ENCODE measurements at places on chromosomes 5 and 9. TPM values are rescaled to one million over a fixed set of nuclear protein-coding genes. Genes with fewer than 3 reads are reported as not detected.
A peak's percentile ranks its signal among the peaks of the same experiment; 100 is the strongest.

DNA sequence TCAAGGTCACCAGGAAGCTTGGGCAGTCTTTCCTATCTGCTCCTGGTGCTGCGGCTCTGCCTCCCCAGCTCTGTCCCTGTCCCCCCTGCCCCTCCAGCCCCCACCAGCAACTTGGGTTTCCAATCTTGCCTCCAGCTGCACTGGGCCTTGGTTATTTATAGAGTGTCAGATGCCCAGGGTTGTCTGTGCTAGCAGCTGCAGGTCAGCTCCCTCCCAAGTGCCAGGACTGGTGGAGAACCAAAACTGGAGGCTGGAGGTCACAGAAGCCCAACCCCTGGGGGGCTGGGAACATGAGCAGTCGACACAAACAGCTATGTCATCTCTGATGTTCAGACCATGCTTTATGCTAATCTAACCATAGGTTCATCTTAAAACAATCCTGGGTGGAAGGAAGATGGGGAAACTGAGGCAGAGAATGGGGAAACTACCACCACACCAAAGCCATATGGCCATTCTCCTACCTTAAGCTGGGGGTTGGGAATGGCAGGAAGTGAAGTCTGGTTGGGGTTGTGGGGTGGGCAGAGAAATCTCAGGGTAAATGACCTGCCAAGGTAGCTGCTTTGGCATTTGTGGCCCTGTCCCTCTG is 1.7 kb downstream of the TPM2 start:
- DNase-seq: no peak

CENPH gene
- 32.4 TPM for total RNA-seq

GRCh38 chr5:169757016-169757415 is 119.9 kb downstream of the DOCK2 start:
- DNase-seq: no peak

DMGDH gene
- 1.8 TPM for total RNA-seq

IFNB1 gene
- not detected for total RNA-seq

GRCh38 chr9:130172858-130173665 is 858 bp downstream of the NCS1 start:
- peak; percentile 44 for DNase-seq

GRCh38 chr5:33488558-33489355 is 48.0 kb downstream of the TARS1 start:
- DNase-seq: no peak

GRCh38 chr5:78758169-78758839 is 109.7 kb upstream of the LHFPL2 start:
- DNase-seq: peak; percentile 49

Data from Caco-2 (cell line).